ENCODE measurements at places on chromosomes 5 and 9. TPM values are rescaled to one million over a fixed set of nuclear protein-coding genes. Genes with fewer than 3 reads are reported as not detected.

DNA sequence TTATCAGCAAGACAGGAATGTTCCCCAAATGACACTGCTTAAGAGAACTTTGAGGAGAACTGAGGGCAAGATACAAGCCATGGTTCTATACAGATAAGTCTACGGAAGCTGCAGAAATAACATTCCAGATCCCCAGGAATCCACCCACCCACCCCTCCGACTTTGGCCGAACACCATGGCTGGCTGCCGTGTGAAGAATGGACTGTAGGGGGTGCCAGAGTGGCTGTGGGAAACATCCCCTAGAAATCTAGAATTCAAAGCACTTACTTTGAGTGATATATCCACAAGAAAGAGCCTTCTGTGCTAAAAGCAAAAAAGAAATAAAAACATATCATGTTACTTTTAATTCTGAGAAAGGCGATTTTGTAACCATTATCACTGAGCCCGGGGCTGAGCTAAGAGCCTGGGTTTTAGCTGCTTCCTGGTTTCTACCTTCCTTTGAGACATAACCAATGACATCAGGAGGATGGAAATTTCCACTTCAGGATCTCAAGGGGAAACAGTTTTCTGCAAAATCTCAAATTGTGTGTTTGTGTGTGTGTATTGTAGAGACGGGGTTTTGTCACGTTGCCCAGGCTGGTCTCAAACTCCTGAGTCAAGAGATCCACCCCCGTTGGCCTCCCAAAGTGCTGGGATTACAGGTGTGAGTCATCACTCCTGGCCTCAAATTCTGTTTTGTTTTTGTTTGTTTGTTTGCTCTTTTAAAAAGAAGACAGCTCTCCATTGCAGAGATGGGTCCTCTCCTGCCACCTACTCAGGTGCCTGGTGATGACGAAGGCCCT is 36.4 kb downstream of the GGTA1 start:
- no peaks in the 10 kb centered on the region for H3K36me3 ChIP-seq
- no peak overlapping the region for H3K4me3 ChIP-seq
- H3K27ac ChIP-seq = no peak overlapping the region
- peaks cover 9% of the 10 kb centered on the region for H3K4me1 ChIP-seq
- DNase-seq = peak; percentile 43

The EPB41L4B gene
- not detected for total RNA-seq

The WDR31 gene
- total RNA-seq = 0.47 TPM

DNA sequence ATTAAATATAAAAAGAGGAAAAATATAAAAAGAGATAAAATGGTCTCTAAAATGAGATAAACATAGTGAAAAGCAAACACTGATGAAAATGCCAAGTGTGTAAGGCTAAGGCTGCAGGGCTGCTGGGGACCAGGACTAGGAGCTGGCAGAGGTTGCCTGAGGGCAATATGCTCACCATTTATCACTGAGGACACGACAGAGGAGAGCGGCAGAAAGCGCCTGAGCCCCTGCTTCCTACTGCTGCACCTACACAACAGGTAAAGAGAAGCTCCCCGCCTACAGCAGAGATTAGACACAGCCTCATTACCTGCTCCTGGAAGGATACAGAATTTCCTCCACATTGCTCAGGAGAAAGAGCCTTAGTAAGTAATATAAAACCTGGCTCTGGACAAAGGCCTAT is 70.7 kb upstream of the PPP1R2B start:
- H3K36me3 ChIP-seq = peaks cover 4% of the 10 kb centered on the region
- H3K4me3 ChIP-seq = no peak overlapping the region
- no peak overlapping the region for H3K27ac ChIP-seq
- no peak for DNase-seq
- H3K4me1 ChIP-seq = peaks cover 19% of the 10 kb centered on the region

GRCh38 chr5:74624501-74624900 is 16.0 kb downstream of the ENC1 start:
- H3K36me3 ChIP-seq = no peaks in the 10 kb centered on the region
- H3K27me3 ChIP-seq = peaks cover 8% of the 10 kb centered on the region
- no peak overlapping the region for H3K27ac ChIP-seq
- no peaks in the 10 kb centered on the region for H3K4me1 ChIP-seq

DNA sequence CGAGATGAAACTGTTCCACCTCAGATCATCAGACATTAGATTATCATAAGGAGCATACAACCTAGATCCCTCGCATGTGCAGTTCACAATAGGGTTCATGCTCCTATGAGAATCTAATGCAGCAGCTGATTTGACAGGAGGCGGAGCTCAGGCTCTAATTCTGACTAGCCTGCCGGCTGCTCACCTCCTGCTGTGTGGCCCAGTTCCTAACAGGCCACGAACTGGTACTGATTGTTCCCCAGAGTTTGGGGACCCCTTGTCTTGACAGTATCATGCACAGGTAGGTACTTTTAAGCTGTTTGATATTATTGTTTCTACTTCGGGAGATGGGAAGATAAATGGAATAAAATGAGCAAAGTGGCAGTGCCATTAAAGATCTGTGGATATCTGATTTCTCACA is 66.9 kb downstream of the ZCCHC7 start:
- no peaks in the 10 kb centered on the region for H3K27me3 ChIP-seq
- H3K4me3 ChIP-seq = peak overlapping the region; percentile 74
- peaks cover 61% of the 10 kb centered on the region for H3K36me3 ChIP-seq
- no peak for DNase-seq
- peaks cover 31% of the 10 kb centered on the region for H3K4me1 ChIP-seq

The CDC26 gene
- 28.9 TPM for total RNA-seq

DNA sequence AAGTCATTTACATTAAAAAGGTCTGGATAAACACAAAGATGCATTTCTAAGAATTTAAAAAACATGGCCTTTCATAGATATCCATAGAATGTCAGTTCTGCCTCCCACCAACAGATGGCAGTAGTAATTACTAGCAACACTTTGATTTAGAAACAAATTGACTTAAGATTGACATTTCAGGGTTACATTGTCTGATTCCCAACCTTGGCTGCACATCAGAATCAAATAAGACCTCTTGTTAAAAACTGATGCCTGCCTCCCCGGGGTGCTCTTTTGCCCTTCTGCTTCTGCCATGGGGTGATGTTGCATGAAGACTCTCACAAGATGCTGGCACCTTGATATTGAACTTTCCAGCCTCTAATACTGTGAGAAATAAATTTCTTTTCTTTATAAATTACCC is 146.2 kb upstream of the GPR151 start:
- no peaks in the 10 kb centered on the region for H3K27me3 ChIP-seq
- H3K36me3 ChIP-seq = no peaks in the 10 kb centered on the region
- no peak overlapping the region for H3K27ac ChIP-seq
- no peaks in the 10 kb centered on the region for H3K4me1 ChIP-seq

DNA sequence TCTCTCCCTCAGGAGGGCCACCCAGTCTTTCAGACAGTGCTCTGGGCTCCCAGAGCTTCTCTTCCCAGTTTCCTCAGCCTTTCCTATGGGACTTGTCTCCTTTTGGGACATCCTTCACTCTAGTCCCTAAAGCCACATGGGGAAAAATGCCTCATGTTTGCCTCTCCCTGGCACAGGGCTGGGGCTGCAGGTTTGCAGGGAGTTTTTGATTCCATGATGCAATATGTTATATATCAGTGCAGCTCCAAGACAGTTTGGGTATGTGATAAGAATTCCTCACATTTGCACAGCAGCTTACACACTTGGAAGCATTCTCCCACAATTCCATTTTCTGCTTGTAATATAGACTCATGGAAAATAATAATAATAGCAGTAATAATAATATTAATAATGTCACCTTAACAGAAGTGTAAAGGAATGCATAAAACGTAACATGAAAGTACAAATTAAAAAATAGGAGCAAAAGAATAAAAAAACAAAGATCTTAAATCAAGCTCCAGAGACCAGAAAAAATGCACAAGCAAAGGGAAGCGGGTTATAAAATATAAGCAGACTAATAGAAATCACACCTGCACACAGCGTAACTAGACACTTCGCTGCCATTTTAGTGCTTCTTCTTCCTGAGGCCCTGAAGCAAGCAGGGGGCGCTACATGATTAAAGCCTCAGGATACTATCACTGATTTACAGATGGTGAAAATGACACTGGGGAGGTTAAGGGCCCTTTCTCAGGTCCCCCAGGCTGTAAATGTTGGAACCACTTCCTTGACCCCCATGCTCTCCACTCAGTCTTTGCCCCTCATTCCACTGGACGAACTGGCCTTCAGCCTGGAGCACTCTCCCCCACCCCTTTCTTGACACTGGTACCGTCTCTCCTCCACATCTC is 70.0 kb upstream of the IL17B start:
- no peak for DNase-seq
- H3K4me1 ChIP-seq = peaks cover 6% of the 10 kb centered on the region
- H3K27ac ChIP-seq = no peak overlapping the region
- H3K36me3 ChIP-seq = no peaks in the 10 kb centered on the region
- no peaks in the 10 kb centered on the region for H3K27me3 ChIP-seq
- H3K4me3 ChIP-seq = no peak overlapping the region

The DNAJB5 gene
- total RNA-seq = 5.1 TPM

- H3K27me3 ChIP-seq = peaks cover 3% of the 10 kb centered on the region
- H3K4me1 ChIP-seq = peaks cover 9% of the 10 kb centered on the region
- DNase-seq = no peak
- H3K4me3 ChIP-seq = no peak overlapping the region
These were observed 64.7 kb upstream of the SELENOP start for GRCh38 chr5:42876375-42876844.

DNA sequence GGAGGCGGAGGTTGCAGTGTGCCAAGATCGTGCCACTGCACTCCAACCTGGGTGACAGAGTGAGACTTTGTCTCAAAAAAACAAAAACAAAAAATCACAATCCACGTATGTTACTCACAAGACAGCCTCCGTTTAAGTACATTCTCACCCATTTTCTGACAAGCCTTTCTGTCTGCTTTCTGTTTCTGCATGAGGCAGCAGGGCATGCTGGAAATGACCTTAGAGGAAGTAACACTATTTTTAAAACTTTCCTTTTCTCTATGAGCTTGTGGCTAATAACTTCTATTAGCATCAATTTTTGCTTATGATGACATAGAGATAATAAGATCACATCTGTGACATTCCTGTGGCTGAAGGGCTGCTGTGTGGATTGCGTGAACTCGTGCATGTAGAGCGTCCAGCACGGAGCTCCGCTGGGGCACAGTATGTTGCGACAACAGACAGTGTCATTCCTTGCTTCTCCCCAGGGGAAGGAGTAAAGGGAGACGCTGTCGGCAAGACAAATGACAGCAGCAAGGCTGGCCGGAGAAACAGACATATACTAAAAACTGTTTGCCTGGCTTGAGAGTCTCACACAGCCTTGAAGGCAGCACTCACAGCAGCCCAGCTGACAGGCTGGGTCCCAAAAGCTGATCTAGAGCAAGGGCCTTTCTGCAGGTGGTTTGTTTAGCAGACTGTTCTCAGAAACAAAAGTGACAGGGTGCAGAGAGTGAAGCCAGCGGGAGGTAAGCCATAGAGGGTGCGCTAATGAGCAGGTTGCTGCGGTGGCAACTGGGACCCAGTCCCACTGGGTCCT is 1.6 kb downstream of the BTNL3 start:
- no peak overlapping the region for H3K27ac ChIP-seq
- DNase-seq = no peak
- H3K4me3 ChIP-seq = no peak overlapping the region
- no peaks in the 10 kb centered on the region for H3K36me3 ChIP-seq

The TXNDC15 gene
- 42.6 TPM for total RNA-seq

The ITGA2 gene
- total RNA-seq = 4.8 TPM

- H3K4me3 ChIP-seq = no peak overlapping the region
- H3K27me3 ChIP-seq = no peaks in the 10 kb centered on the region
- H3K4me1 ChIP-seq = no peaks in the 10 kb centered on the region
- H3K36me3 ChIP-seq = peaks cover 36% of the 10 kb centered on the region
- DNase-seq = no peak
These were observed 40.2 kb upstream of the PRDM12 start for GRCh38 chr9:130624154-130624553.

- H3K4me3 ChIP-seq = no peak overlapping the region
- peak overlapping the region; percentile 60 for H3K27ac ChIP-seq
- no peak for DNase-seq
- no peaks in the 10 kb centered on the region for H3K27me3 ChIP-seq
- H3K4me1 ChIP-seq = peaks cover 62% of the 10 kb centered on the region
- H3K36me3 ChIP-seq = peaks cover 57% of the 10 kb centered on the region
These were observed 45.3 kb downstream of the STK10 start for GRCh38 chr5:172142709-172143215.

The WWC1 gene
- total RNA-seq = not detected

DNA sequence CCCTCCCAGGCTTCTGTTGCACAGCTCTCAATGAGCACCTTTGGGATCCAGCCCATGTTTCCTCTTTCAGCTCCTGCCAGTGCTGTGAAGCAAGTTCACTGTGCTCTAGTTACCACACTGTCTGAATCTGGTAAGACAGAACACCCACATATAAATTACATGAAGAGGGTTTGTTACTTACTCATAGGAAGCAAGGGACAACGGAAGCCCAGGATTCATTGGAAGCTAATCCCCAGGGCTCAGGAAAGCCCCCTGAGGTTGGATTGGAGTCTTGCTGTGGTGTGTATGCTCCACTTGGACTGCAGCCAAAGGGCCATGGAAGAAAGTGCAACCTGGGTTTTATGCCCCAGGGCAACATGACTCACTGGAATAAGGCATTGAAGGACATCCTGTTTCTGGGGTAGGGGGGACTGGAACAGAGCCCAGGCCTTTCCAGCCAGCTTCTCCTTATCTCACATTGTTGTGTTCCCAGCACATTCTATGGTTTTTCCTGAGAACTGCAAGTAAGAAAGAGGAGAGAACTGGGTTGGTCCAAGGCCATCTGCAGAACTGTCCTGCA is 15.6 kb upstream of the CLK4 start:
- no peaks in the 10 kb centered on the region for H3K36me3 ChIP-seq
- no peak for DNase-seq
- H3K4me1 ChIP-seq = no peaks in the 10 kb centered on the region

All from activated CD8-positive, alpha-beta T cell treated with anti-CD3 and anti-CD28 coated beads, Interleukin-2, amount 10 ng/mL, durations not matched to agents 7 days and 5 days (primary cell).